HCT116 (cell line): ENCODE measurements at places on chromosomes 1 and 21.

- no peaks in the 10 kb centered on the region for H3K27me3 ChIP-seq
- H3K4me1 ChIP-seq = no peaks in the 10 kb centered on the region
- no peak overlapping the region for H3K4me3 ChIP-seq
- no peaks in the 10 kb centered on the region for H3K36me3 ChIP-seq
Observed at GRCh38 chr1:58528518-58528917, 18.0 kb downstream of the OMA1 start.

DNA sequence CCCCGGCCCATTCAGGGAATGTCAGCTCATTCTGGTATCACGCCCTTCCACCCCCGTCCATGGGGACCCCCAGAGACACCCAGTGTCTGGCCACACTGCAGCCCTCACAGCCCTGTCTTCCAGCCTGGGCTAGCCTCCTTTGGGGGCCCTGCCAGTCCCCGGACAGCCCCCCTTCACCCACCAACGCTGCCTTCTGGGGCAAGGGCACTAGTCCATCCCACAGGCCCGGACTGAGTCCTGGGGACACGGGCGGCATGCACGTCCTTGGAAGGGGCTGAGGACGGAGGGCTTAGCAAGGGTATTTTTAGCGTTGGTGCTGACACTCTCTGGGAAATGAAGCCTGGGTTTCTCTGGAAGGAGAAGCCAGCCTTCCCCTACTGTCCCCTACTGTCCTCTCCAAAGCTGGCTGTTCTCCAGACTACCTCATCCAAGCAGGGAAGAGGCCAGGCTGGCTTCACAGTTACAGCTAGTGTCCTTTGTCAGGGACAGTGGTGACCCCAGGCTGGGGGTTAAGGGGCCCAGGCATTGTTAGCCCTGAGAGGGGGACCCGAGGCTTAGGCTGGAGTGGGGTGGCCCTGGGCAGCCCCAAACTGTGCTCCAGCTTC, 39.5 kb downstream of the COQ8A start:
- H3K27ac ChIP-seq = no peak overlapping the region
- H3K4me3 ChIP-seq = no peak overlapping the region
- no peaks in the 10 kb centered on the region for H3K36me3 ChIP-seq
- H3K4me1 ChIP-seq = no peaks in the 10 kb centered on the region

- H3K27me3 ChIP-seq = no peaks in the 10 kb centered on the region
- no peak for DNase-seq
- no peaks in the 10 kb centered on the region for H3K4me1 ChIP-seq
- no peak overlapping the region for H3K4me3 ChIP-seq
Observed at GRCh38 chr1:57857809-57858208, 433.9 kb upstream of the DAB1 start.

DNA sequence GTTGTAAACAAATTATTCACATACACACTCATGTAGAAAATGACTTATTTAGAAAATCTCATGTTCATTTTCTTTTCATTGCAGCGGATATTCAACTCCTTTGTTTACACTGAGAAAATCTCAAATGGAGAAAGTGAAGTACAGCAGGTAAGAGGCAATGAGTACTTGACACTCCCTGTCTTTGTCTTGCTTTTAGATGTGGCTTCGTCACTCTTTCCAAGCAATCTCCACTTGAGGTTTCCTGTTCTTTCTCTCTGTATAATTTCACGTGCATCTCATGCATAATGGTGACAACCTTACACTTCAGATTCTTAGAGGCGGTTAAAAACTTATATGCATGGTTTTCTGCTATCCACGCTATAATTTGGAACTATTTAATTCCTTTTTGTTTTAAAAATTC, 80.6 kb downstream of the CACHD1 start:
- no peaks in the 10 kb centered on the region for H3K36me3 ChIP-seq
- H3K4me3 ChIP-seq = no peak overlapping the region
- no peaks in the 10 kb centered on the region for H3K4me1 ChIP-seq
- DNase-seq = no peak

- H3K4me1 ChIP-seq = peaks cover 37% of the 10 kb centered on the region
- H3K27me3 ChIP-seq = no peaks in the 10 kb centered on the region
- DNase-seq = no peak
- no peak overlapping the region for H3K27ac ChIP-seq
- H3K4me3 ChIP-seq = no peak overlapping the region
- H3K36me3 ChIP-seq = no peaks in the 10 kb centered on the region
Observed at GRCh38 chr1:235401251-235401650, 34.0 kb downstream of the TBCE start.
